ENCODE measurements at places on chromosomes 3 and 15. TPM values are rescaled to one million over a fixed set of nuclear protein-coding genes. Genes with fewer than 3 reads are reported as not detected.

Gene LRRK1
- total RNA-seq = 0.16 TPM

- DNase-seq = no peak
These were observed 813.3 kb upstream of the ARRDC4 start for GRCh38 chr15:97146929-97147870.

DNA sequence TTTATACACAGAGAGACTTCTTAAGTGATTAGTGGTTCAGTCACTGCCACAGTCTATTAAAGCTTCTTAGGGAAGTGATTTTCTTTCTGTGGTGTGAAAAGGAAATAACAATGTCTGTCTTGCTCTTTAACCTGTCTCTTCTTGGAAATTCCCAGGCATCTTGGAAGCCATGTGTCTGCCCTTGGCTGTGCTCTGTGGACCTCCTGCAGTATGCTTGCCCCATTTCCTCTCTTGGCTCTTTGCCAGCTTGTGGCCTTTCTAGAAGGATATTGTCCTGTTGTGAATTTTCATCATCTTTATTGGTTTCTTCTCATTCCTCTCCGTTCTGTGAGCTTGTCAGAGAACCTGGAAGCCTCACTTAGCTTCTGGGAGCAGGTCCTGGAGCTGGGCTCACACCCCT lies 338.4 kb upstream of the C2CD4B start:
- DNase-seq = no peak

DNA sequence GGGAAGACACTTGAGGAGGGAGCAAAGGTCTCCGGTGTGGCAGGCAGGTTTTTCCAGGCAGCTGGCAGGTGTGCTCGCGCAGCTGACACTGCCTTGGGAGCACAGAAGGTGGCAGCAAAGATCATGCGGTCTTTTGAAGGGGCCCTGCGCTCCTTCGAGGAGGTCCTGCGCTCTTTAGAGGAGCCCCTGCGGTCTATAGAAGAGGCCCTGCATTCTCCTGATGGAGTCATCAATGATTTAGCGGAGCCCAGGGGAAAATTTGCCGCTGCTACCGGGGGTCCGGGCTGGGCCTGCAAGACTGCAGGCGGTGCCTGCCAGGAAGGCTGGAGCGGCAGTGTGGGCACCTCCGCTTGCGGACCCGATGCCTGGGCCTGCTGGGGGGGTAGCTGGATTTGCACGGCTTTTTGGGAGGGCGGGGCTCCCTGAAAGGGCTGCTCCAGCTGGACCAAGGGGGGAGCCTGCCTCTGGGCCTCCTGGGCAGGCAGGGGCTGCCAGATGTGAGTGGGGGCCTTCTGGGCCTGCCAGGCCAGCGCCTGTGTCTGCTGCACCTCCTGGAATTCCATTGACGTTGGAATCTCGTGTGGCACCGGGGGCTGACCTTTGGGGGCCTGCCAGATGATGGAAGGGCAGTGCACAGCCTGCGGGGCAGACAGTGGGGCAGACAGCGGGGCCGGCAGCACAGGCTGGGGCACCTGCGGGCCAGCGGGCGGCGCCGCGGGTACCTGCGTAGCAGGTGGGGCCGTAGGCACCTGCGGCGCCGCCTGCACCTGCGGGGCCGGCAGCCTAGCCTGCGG lies 2.1 kb downstream of the MAGEL2 start:
- DNase-seq = no peak

Measured in CD8-positive, alpha-beta T cell (primary cell).